ENCODE measurements at places on chromosomes 3 and 15.

DNA sequence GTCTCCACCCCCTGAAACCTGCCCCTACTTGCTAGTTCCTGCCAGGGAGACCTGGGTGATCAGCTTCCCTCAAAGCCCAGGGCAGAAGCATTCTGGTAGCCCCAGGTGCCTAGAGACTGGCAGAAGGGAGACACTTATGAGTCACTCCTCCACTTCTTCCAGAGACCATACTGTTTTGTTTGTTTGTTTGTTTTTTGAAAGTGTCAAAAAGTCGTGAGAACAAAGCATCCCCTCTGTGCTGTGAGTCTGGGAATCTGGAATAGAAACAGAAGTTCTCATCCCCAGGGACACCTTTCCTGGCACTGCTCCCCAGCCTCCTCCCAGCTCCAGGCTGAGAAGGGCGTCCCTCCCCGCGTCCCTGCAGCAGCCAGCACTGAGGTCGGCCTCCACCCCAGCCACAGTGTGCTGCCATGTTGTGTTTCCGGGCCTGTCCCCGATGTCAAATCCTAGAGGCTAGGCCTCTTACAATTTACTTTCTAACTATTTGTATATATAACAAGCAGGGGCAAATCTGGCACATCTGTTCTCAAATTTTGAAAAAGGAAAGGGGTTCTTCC is 573.0 kb downstream of the RBMS3 start:
- DNase-seq: no peak

DNA sequence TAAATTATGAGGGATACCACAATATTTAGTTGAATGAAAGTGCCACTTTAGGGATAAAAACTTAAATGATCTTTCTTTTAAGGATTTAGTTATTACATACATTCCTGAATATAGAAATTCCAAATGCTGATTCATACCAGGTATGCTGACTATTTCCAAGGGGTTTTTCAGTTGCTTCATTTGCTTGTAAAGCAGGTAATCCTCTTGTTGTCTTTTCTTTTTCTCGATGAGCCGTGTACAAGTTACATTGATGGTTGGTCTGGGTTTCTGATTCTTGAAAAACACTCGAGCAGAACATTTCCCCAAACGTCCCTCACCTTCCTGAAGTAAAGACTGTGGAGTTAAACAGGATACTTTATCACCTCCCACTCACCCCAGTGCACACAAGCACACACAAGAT is 21.7 kb downstream of the RARRES1 start:
- DNase-seq: no peak

DNA sequence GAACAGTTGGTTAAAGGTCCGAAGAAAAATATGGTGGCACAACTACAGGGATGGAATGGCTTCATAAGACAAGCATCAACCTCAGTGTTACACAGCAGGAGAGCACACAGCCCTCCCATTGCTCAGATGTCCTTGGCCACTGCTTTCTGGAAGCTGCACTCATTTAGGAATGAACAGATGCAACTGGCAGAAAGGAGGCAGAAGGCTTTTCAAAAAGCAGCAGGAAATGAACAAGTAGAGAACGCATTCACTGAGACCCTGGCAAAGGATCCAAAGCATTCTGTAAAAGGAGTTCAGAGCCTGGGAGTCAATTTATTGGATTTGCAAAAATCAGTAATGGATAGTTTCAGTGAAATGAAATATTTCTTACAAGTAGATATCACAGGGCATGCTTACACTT is 101.1 kb downstream of the PDZRN3 start:
- DNase-seq: no peak

DNA sequence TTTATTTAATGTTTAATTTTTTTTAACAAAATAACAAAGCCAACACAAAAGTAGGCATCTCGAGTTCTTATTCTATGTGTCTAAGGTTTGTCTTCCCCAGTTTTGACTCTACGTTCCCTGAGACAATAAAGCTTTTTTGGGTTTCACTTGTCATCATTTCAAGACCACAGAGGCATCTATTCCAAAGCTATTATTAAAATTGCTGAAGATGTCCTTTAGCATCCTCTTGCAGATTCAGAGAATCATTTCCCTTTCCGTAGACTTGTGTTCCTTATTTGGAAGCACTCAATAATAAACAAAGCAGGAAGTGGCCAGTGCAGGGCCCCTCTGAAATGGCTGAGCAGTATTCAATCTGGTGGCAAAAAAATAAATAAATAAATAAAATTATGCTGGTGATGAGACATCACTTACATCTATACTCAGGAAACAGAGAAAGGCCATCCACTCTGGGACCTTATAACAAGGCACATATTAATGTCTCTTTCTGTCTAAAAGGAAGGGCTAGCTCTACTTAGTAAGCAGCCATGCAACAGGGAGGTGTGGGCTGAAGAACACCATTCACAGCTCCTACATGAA is 362.3 kb downstream of the WDR72 start:
- no peak for DNase-seq

- DNase-seq: no peak
These were observed 102.9 kb downstream of the PLCH1 start for GRCh38 chr3:155641956-155642355.

GRCh38 chr3:171584100-171584499 is 123.9 kb upstream of the TNIK start:
- DNase-seq: no peak

DNA sequence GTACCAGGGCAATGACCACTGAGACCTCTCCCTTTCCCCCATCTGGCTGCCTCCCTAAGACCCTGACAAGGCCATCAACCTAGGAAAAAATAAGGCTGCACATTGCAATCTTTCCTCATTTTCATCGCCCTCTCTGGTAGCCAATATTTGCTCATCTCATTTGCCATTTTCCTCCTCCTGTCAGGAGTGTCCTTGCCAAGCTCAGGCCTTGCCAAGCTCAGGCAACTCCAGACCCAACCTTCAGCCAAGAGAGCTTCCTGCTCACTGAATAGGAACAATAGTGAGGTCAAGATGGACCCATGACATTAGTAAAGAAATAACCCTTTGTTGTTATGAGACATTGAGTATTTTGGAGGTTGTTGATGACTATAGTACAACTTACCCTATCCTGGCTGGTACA is 380.3 kb downstream of the RSL24D1 start:
- no peak for DNase-seq

DNA sequence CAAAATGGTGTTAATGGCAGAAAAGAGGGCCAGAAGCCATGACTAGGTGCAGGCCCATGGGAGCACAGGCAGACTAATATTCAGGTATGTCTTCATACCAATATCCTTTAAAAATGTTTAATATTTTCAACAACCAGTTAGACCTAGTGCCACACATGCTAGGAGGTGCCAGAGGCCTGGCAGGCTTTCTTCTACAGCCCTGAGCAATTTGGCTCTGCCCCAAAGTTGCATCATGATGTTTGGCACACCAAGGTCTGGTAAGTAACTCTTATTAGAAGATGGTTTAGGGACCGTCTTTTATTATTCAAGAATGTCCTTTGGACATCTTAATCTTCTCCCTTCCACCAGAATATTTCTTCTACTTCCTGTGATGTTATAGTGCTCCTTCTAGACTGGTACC is 34.8 kb downstream of the MITF start:
- no peak for DNase-seq

GRCh38 chr15:87743562-87743961 is 513.0 kb downstream of the NTRK3 start:
- DNase-seq: no peak

DNA sequence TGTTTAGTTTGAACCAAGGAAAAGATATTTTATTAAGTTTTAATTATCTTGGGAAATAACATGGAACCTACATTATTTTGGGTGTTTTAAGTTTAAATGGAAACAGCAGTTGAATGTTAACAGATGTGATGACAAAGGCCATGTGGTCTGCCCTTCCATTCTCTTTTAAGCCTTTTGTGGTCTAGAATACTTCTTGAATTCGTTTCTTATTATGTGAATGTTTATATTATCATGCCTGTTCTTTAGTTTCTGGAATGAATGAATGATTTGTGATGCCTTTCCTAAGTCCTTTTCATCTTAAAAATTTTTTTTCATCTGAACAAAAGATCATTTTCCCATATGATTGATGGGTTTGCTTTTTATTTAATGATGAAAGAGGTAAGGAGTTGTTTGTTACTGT is 44.6 kb downstream of the SNRK start:
- DNase-seq: no peak

DNA sequence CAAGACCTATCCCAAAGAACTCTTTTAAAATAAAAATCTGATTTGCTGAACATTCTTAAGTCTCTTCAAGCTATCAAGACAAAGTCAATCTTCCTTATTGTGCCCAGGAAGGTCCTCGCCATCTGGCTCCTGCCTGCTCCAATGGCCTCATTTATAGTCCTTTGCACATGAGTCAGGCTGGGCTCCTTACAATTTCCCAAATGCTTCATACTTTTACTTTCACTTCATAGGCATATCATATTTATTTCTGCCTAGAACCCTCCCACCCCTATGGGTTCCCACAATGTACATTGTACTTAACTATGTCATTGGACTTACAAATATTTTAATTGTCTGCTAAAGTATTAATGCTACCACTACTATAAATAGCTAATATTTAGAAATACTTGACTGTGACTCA is 9.1 kb downstream of the THRB start:
- DNase-seq: no peak

- DNase-seq: no peak
These were observed 173.3 kb upstream of the GOLIM4 start for GRCh38 chr3:168269001-168269400.

- DNase-seq: peak; percentile 59
These were observed 24.3 kb upstream of the FLNB start for GRCh38 chr3:57983734-57984518.

DNA sequence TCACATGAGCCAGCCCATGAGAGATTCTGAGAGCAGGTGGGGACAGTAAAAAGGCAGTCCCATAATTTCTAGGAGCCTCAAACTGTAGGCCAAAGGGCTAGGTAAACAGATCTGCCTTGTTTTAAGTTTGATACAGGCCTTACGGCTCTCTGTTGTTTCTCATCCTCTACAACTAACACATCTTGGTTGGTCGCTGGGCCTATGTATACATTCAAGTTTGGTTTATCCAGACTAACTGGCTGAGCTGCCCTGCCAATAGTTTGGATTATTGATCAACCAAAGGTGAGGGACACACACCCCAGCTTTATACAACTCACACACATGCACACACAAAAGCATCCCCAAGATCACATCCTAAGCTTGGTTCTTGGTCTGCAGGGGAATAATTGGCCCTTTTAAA is 3.0 kb downstream of the SIAH2 start:
- no peak for DNase-seq

- DNase-seq: no peak
These were observed 43.4 kb downstream of the MCTP2 start for GRCh38 chr15:94274745-94275144.

DNA sequence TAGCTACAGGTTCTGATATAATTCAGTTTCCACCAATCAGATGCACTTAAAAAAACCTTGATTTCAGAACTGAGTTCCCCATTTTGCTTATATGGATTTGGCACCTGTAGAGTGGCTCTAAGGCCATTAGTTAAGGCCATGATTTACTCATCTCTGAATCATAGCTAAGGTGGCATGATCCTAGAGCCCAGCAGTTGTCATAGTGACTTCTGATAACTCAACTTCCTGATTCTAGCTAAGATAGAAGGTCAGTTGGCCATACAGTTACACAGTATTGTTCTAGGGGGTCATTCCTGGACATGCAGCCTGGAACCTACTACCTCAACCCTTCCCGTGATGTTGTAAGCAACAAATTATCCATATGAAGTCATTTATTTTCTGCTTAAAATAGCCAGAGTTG is 15.9 kb upstream of the TMEM87A start:
- DNase-seq: no peak

- DNase-seq: no peak
These were observed 6.7 kb downstream of the CEMIP start for GRCh38 chr15:80785811-80786354.

DNA sequence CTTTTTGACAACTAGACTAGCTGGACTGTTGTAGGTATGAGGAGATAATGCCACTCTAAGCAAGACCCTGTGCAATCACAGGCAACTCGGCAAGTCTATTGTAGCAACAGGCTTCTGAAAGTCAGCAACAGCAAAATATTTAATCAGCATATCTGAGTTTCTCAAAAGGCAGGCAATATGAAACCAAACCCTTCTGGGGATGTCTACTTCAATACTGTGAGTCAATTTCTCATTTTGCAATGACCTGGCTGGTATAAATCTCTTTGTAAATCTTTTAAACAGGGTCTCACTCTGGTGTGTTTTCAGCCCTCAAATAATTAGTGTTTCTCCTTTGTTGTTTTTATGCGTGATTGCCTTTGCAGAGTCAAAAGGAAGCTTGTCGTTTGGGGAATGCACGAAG is 1044.5 kb downstream of the NTRK3 start:
- no peak for DNase-seq

- DNase-seq: no peak
These were observed 209.7 kb upstream of the RARB start for GRCh38 chr3:25218362-25218761.

- DNase-seq: no peak
These were observed 16.4 kb upstream of the HCN4 start for GRCh38 chr15:73385205-73385604.

- peak; percentile 56 for DNase-seq
These were observed 1.4 kb downstream of the FURIN start for GRCh38 chr15:90869601-90870353.

- DNase-seq: no peak
These were observed 36.1 kb upstream of the MECOM start for GRCh38 chr3:169699536-169700050.

DNA sequence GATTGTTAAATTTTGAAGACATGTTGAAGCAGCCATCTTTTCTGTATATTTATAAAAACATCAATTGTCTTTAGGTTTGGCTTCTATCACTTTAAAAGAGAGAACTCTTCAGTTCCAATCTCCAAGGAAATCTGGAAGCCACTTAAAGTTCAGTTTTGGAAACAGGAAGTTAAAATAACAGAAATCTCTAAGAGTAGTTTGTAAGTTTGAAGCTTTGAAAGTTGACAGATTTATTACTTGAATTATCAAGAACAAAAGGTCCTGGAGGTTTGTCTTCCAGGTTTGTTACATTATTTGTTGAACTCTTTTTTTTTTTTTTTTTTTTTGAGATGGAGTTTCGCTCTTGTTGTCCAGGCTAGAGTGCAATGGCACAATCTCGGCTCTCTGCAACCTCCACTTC is 30.0 kb downstream of the RNF111 start:
- DNase-seq: no peak

- DNase-seq: peak; percentile 10
These were observed 4.5 kb downstream of the NDUFB5 start for GRCh38 chr3:179608931-179609720.

GRCh38 chr15:74964794-74965193 is 8.2 kb upstream of the RPP25 start:
- DNase-seq: no peak

- DNase-seq: no peak
These were observed 8.9 kb downstream of the ABHD17C start for GRCh38 chr15:80703965-80704364.

- no peak for DNase-seq
These were observed 13.0 kb upstream of the PHLDB2 start for GRCh38 chr3:111846039-111846438.

DNA sequence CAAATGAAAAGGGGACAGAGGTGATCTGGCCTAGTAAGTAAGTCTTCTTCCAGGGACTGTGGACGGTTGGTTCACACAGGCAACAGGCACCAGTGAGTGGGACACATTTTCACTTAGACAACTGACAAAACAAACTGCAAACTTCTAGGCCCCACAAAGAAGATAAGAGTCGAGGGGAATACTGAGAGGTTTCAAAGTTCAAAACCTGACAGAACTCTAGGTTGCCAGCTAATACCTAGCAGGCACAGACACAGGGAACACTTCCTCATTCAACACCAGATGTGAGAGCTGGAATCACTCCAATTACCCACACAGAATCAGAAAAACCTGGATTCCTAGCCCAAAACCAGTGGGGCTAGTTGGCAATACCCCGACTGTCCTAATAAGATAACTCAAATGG is 621.7 kb downstream of the ZPLD1 start:
- DNase-seq: no peak
